ENCODE measurements at places on chromosomes 11 and 22. TPM values are rescaled to one million over a fixed set of nuclear protein-coding genes. Genes with fewer than 3 reads are reported as not detected.

FAM111B gene
- 20.5 TPM for total RNA-seq

TRIM6 gene
- 21.6 TPM for total RNA-seq

BTBD18 gene
- not detected for total RNA-seq

CDC42BPG gene
- 12.3 TPM for total RNA-seq

NCR3LG1 gene
- 0.31 TPM for total RNA-seq

KRTAP5-8 gene
- not detected for total RNA-seq

DLG2 gene
- 8.4 TPM for total RNA-seq

TRIM22 gene
- 4.2 TPM for total RNA-seq

CASP1 gene
- total RNA-seq, result not detected

PATE1 gene
- not detected for total RNA-seq

ENTHD1 gene
- total RNA-seq, result not detected

VPREB3 gene
- total RNA-seq, result not detected

PHOX2A gene
- 0.31 TPM for total RNA-seq

LINC01488 gene
- total RNA-seq, result not detected

KCNE3 gene
- total RNA-seq, result 1.5 TPM

P2RX6 gene
- 1.9 TPM for total RNA-seq

SYT9 gene
- total RNA-seq, result 1.1 TPM

LRFN4 gene
- 24.4 TPM for total RNA-seq

TSPAN18 gene
- 35.9 TPM for total RNA-seq

FGF3 gene
- total RNA-seq, result not detected

SLC6A5 gene
- not detected for total RNA-seq

REXO2 gene
- 71.2 TPM for total RNA-seq

NXPE2 gene
- total RNA-seq, result not detected

SLC22A8 gene
- 0.16 TPM for total RNA-seq

CD59 gene
- total RNA-seq, result 142 TPM

PNPLA5 gene
- 0.68 TPM for total RNA-seq

MGAT3 gene
- 20.3 TPM for total RNA-seq

OR51E1 gene
- not detected for total RNA-seq

SBF2 gene
- total RNA-seq, result 32.5 TPM

PPFIA1 gene
- total RNA-seq, result 86.6 TPM

UBQLNL gene
- not detected for total RNA-seq

FOLR1 gene
- 15.1 TPM for total RNA-seq

CCDC81 gene
- 36.6 TPM for total RNA-seq

VSIG10L2 gene
- total RNA-seq, result not detected

NFRKB gene
- total RNA-seq, result 46.1 TPM

SGSM1 gene
- 1.6 TPM for total RNA-seq

CNIH2 gene
- total RNA-seq, result 3.5 TPM

CCDC179 gene
- not detected for total RNA-seq

BAIAP2L2 gene
- total RNA-seq, result 1.4 TPM

MUC5AC gene
- not detected for total RNA-seq

ACR gene
- total RNA-seq, result 0.32 TPM

MMP10 gene
- 0.16 TPM for total RNA-seq
